ENCODE measurements at places on chromosomes 6 and 20.

GRCh38 chr6:116667623-116668022, 943 bp downstream of the ZUP1 start:
- no peak for DNase-seq

GRCh38 chr20:2156666-2157624, 55.3 kb downstream of the STK35 start:
- no peak for DNase-seq

- DNase-seq = no peak
Observed at GRCh38 chr6:161744211-161745067, 470.6 kb upstream of the AGPAT4 start.

DNA sequence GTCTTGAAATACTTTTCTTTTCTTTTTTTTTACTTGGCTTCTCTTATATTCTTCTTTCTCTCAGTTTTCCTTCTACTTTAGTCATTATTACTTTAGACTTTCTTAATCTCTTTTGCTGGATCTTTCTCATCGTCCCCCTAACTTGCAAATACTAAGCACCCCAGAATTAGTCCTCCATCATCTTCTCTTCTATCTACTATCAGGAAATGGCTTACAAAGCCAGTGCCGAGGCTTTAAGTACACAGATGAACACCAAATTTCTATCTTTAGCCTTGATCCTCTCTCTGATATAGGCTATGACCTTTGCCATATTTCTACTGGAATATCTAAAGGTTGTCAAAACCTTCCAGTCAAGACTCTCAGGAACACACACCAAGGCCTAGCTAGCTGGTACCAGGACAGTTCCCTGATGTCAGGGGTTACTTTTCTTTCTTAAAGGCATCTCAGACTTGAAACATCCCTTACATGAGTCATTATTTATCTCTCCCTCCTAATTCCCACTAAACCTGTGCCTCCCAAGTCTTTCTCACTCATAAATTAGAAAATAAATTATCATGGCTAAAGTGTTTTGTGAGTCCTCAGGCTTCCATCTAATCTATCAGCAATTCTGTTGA, 278.6 kb upstream of the TCF21 start:
- no peak for DNase-seq

- DNase-seq = no peak
Observed at GRCh38 chr6:20620043-20620442, 85.8 kb downstream of the CDKAL1 start.

DNA sequence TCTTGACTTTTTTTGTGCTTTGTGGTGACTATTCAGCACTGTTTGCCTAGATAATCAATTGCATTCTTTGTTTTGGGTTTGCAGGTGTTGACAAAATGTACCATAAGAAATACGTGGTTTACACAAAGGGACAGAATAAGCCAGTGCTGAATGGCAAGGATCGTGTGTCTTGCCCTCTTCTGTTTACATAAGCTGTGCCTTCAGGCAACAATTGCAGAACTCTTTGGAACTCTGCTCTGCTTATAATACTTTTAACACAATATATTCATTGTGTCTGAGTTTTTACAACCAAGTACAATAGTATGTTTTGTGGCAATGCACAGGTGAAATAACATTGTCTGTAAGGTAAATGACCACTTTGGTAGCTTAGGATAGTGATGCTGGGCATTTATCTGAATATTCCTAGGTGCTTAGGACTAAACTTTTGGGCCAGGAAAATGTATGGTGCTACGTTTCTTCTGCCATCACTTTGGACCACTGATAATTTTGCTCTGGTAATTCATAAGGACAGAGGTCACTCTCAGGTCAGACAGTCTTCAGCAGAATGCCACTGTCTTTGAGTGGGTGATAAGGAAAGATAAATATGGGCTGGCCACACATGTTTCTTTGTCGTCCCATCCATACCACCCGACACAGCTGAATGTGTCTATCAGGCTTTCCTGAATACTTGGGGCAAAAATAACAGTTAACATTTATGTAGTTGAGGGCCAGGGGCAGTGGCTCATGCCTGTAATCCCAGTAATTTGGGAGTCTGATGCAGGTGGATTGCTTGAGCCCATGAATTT, 344.6 kb upstream of the IMPG1 start:
- no peak for DNase-seq

DNA sequence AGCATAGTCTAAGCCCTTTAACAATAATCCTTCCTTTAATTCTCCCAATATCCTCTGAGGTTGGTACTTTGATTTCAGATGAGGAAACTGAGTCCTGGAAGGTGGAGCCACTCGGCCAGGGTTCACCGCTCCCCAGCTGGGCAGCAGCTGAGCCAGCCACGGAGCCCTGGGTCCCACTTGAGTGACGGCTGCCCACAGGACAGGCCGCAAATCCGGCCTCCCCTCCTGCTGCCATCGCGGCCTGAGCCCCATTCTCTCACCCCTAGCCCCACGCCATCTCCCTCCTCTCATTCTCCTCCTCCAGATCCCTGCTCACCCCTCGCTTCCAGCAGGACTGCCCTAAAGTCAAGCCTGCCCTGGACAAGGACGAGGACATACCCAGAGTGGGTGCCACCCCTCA, 41.4 kb downstream of the AGPAT4 start:
- DNase-seq = no peak

DNA sequence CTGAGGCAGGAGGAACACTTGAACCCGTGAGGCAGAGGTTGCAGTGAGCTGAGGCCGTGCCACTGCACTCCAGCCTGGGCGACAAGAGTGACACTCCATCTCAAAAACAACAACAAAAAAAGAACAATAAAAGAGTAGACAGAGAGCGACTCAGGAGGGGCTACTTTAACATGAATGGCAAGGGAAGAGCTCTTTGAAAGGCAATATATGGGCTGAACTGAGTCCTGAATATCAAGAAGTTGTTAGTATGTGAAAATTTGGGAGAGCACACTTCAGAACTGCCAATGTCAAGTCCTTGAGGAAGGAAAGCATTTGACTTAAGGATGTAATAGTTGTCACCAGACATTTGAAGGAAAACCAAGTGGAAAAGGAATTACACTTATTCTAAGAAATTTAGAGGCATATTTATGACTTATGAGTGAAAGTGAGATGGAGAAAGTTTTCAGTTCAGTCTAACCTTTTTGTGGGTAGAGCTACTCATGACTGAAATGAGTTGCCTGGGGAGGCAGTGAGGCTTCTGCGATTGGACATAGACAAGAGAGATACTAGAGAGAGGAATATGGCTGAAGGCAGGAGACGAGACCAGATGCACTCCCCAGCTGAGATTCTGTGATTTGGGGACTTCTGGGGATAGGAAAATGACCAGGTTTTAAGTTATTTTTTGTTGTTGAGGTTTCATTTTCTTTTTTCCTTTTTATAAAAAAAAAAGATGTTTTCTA, 48.6 kb upstream of the SLC16A10 start:
- DNase-seq = no peak

GRCh38 chr6:21101694-21102093, 491.9 kb upstream of the SOX4 start:
- no peak for DNase-seq

- no peak for DNase-seq
Observed at GRCh38 chr6:111711984-111712752, 106.5 kb upstream of the TRAF3IP2 start.

DNA sequence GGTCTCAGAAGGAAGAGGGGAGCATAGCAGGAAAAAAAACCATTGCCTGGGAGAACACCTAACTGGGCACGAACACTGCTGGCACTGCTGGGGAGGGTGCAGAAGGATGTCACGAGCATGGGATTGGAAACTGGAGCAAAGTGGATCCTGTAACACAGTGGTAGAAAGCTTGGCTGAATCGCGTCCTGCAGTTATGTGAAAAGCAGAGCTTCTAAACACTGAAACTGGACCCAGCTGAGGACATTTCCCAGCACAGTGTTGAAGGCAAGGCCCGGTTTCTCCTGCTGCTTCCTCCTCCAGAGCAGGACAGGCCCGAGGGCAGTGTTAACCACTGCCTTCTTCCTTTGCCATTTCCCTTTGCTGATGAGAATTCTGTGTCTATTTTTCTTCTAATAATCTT, 6.7 kb downstream of the APMAP start:
- no peak for DNase-seq

GRCh38 chr20:50904067-50904570, 27.1 kb downstream of the ADNP start:
- DNase-seq = no peak

DNA sequence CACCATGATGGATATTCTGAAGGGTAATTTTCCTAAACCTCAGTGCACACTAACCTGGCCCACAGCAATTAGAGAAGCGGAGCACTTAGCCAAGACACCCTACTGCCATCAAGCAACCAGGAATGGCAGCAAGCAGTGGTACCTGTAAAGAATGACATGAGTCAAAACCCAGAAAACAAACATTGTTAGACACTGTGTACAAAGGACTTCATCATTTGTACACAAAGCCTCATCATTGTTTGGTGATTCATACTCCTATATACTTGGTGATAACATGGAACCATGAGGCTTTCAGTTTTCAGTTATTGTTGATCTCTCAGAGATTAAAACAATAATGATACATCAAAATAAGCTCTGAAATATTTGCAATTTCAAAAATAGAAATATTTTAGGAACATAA, 74.6 kb downstream of the MLIP start:
- no peak for DNase-seq

DNA sequence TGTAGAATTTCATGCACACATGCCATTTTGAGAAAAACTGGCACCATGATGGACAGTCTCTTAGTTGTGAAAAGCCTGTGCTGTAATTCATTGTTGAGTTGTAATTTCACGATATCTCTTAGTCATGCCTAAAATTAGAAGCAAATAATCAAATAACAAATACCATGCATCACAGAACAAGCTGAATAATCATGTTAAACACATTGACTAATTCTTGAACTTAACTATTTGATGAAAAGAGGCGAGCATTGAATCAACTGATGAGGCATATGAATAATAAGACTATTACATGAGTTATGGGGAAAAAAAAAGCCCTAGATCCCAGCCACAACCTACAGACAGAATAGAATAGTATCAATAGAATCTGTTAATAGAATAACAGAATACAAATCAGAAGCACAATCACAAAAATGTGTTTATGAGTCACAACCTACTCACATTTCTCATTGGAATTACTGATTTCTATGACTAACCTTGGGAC, 14.2 kb upstream of the RNF217 start:
- DNase-seq = no peak

GRCh38 chr6:69064226-69064625, 429.1 kb downstream of the ADGRB3 start:
- no peak for DNase-seq

Measured in stimulated activated CD4-positive, alpha-beta T cell treated with anti-CD3 and anti-CD28 coated beads, Interleukin-15, amount 100 ng/mL, for 1 hour (primary cell).